Hair follicular keratinocyte (primary cell): ENCODE measurements at places on chromosomes 6 and 20. TPM values are rescaled to one million over a fixed set of nuclear protein-coding genes. Genes with fewer than 3 reads are reported as not detected.

The SCUBE3 gene
- not detected in 2 replicates for total RNA-seq

The LINC00237 gene
- total RNA-seq, result not detected in 2 replicates

The MACROD2 gene
- 0.16 and 0.76 TPM in 2 replicates for total RNA-seq

The CD40 gene
- 7.4 and 10.9 TPM in 2 replicates for total RNA-seq

The KCNK15 gene
- under 0.01 TPM in 1 of 2 replicates, not detected in the other for total RNA-seq

The KIF25 gene
- not detected in 2 replicates for total RNA-seq

The LTA gene
- total RNA-seq, result not detected in 2 replicates

The ESR1 gene
- 0.49 and 0.55 TPM in 2 replicates for total RNA-seq
